ENCODE measurements at places on chromosomes 4 and X.
A peak's percentile ranks its signal among the peaks of the same experiment; 100 is the strongest.

- DNase-seq = no peak
Measured at GRCh38 chrX:53659039-53659438, 27.5 kb downstream of the HUWE1 start.

DNA sequence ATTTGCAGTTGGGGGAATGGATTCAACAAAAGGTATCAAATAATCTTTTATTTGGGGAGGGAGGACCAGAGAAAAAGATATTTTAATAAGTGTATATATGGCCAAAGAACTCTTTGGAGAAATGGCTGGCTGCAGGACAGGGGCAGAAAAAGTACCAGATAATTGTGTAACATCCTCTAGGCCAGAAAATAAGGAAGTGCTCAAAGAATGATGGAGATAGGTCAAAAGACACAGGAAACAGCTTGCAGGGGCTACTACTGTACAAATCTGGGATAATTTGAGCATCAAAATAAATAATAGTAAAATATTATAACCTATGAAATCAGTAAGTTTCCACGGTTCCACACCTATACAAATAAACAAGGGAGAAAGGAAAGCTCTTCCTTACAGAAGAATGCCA lies 34.8 kb downstream of the KLHL5 start:
- no peak for DNase-seq

- no peak for DNase-seq
Measured at GRCh38 chr4:187770345-187770744, 225.2 kb upstream of the ZFP42 start.

DNA sequence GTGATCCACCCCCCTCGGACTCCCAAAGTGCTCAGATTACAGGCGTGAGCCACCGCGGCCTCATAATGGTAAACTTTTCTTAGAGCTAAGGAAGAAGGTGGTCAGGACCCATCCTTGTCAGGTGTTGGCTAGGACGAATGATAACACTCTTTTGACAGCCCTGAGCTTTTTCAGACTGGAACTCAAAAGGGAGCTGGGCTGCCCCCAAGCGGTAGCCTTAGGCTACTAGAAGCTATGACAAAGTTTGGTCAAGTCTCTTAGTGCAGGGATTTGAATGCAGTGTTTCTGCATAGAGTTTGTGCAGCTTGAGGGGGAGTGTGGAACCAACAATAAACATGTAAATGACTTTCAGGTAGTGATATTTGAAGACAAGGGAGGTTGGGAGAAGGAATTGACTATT lies 11.8 kb upstream of the HSD17B10 start:
- DNase-seq = peak; percentile 27

DNA sequence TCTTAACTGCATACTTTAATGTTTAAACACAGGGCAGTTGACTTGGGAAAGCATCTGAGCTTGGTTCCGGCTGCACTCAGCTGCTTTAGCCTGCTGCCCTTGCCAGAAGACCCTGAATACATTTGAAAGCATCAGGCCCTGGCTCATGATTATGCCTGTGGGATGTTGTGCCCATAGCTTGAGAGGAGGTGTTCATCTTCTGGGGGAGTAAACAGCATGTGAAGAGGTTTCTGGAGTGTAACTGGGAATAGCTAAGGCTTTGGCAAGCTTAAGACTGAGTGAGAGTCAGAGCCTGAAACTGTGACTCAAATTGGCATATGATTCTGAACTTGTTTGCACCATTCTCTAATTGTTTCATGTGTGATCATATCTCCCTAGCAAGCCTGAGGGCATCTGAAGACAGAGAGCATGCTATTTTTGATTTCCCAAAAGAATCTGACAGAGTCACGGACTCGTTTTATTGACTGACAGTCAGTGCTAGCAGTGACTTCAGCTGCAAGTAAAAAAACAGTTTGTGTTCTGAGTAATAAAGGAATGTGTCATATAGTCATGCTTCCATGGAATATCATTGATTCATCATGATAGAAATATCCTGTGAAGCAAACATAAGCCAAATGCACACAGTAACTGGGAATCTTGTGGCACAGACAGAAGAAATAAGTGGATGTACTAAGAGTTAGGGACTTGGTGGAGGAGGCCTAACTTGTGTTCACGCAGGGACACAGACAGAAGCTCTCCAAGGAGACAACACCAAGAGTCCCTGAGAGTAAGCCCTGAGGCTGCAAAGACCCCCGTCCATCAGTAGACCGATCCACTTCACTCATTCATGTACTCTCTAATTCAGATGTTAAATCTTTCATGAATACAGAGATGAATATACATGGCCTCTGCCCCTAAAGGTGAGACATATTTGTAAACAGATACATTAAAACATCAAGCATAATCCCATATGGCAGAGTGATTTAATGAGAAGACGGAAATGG lies 100.7 kb downstream of the SYNPO2 start:
- no peak for DNase-seq

GRCh38 chrX:83512111-83512510 lies 4.0 kb downstream of the POU3F4 start:
- no peak for DNase-seq

GRCh38 chr4:132587626-132588025 lies 561.5 kb upstream of the PCDH10 start:
- DNase-seq = no peak

DNA sequence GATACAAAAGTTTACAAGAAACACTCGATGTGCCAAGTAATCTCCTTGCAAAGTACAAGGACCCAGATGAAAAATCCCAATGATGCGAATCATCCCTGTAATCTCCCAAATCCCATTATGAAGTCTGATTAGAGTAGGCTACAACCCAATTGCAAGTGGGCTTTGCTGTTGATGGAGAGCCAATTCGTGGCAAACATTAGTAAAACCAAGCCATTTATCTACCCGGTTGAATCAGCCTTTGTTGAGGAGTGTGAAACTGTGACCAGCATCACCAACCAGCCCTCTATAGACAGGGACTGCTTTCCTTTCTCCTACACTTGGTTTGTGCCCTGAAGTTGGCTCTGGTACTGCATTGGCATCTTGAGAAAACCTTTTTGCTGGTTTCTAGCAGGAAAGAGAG lies 1.2 kb upstream of the PRPS2 start:
- DNase-seq = no peak

DNA sequence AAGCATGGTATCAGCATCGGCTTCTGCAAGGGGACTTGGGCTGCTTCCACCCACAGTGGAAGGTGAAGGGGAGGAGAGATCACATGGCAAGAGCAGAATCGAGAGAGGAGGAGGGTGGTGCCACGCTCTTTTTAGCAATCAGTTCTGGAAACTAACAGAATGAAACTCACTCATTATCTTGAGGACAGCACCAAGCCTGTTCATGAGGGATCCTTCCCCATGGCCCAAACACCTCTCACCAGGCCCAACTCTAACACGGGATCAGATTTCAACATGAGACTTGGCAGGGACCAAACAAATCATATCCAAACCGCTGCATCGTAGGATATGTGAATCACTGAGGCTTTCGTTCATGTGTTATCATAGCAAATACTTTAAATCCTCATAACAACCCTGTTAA lies 125.5 kb downstream of the GPC3 start:
- DNase-seq = no peak

- no peak for DNase-seq
Measured at GRCh38 chr4:123606946-123607542, 210.4 kb downstream of the SPRY1 start.

Measured in CD4-positive, alpha-beta memory T cell (primary cell).